Fibroblast of lung (primary cell): ENCODE measurements at places on chromosomes 12 and 14.

DNA sequence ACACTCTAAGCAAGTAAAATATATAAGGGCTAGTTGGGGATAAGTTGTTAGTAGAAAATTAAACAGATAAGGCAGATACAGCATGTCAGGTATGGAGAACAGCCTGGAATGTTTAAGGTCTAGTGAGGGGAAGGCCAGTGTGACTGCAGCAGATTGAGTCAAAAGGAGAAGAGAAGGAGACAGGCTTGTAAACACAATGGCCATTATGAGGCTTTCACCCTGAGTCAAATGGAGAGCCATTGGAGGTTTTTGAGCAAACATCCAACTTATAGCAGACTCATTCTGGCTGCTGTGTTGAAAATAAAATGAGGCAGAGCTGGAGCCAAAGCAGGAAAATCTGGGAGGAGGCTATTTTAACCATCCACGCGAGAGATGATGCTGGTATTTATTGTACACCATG lies 142.0 kb downstream of the DUSP6 start:
- no peak for DNase-seq

- no peak for DNase-seq
Observed at GRCh38 chr14:48738186-48738925, 847.8 kb downstream of the RPS29 start.

- DNase-seq: peak; percentile 50
Observed at GRCh38 chr14:77208291-77208978, 26.8 kb downstream of the TMEM63C start.

GRCh38 chr14:55399852-55400251 lies 11.8 kb downstream of the ATG14 start:
- DNase-seq: peak; percentile 22

- no peak for DNase-seq
Observed at GRCh38 chr14:51942971-51943370, 46.4 kb upstream of the RTRAF start.

GRCh38 chr12:110281549-110282299 lies 677 bp downstream of the ATP2A2 start:
- peak; percentile 59 for DNase-seq

DNA sequence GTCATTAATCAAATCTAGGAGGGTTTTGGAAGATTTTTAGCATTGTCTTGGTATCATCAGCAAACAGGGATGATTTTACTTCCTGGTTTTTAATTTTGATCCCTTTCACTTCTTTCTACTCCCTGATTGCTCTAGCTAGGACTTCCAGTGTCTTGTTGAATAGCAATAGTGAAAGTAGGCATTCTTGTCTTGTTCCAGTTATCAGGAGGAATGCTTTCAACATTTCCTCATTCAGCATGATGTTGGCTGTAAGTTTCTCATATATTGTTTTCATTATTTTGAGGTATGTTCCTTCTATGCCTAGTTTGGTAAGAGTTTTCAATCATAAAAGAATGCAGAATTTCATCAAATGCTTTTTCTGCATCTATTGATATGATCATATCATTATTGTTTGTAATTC lies 244.2 kb upstream of the CLEC14A start:
- no peak for DNase-seq

DNA sequence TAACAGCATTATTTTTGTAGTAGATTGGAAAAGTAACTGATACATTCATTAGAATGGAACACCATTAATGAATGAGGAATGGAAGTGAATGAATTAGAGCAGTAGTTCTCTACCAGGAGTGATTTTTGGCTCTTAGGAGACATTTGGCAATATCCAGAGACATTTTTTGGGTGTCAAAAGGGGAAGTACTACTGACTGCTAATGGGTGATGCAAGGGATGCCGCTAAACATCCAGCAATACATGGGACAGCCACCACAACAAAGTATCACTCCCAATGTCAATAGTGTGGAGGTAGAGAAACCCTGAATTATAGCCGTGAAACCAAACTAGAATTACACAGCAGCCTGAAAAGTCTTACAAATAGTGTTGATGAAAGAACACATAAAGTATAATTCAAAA lies 1.5 kb downstream of the CHURC1 start:
- no peak for DNase-seq

DNA sequence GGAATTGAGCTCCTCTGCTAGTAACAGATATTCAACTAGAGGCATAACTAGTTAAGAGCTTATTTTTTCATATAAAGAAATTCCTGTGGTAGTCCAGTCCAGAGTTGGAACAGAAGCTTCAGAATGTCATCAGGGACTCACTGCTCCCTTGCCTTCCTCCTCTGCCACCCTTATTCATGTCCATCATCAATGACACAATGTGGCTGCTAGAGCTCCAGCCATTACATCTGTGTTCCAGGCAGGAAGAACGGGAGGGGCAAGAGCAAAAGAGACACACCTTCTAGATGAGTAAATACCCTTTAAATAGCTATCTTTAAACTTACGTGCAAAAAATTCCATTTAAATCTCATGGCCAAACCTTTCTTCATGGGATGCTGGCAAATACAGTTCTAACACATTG lies 47.3 kb upstream of the HMGA2 start:
- no peak for DNase-seq

- DNase-seq: peak; percentile 95
Observed at GRCh38 chr14:76958980-76959710, 69.4 kb downstream of the IRF2BPL start.

- DNase-seq: peak; percentile 35
Observed at GRCh38 chr14:32324601-32325000, 4.5 kb upstream of the AKAP6 start.

- no peak for DNase-seq
Observed at GRCh38 chr14:73887318-73887616, 608 bp downstream of the ZNF410 start.

GRCh38 chr12:28367326-28367725 lies 177.1 kb downstream of the CCDC91 start:
- no peak for DNase-seq

DNA sequence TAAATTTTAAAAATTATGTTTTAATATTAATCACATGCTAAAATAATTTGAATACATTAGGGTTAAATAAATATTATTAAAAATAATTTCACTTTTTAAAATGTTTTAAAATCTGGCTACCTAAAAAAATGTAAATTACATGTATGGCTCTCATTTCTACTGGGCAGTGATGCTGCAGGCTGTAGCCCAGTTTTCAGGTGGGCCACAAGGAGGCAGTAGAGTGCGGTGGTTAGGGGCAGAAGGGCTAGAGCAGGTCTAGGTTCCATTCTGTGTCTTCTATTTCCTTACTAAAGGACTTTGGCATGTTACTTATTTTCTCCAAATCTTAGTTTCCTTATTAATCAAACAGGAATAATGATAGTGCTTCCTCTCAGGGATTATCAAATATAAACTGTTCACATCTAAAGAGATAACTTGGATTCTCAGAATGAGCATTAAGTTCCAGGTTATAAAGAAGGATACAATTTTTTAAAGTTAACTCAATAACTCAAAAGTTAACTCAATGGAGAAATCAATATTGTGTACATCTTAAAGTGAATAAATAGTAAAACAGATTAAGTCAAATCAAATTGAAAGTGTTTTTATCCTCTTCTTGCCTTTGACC lies 54.9 kb upstream of the OVCH1 start:
- peak; percentile 71 for DNase-seq

GRCh38 chr14:88639221-88639620 lies 76.4 kb downstream of the ZC3H14 start:
- no peak for DNase-seq

GRCh38 chr12:80242321-80242720 lies 143.0 kb downstream of the OTOGL start:
- no peak for DNase-seq

DNA sequence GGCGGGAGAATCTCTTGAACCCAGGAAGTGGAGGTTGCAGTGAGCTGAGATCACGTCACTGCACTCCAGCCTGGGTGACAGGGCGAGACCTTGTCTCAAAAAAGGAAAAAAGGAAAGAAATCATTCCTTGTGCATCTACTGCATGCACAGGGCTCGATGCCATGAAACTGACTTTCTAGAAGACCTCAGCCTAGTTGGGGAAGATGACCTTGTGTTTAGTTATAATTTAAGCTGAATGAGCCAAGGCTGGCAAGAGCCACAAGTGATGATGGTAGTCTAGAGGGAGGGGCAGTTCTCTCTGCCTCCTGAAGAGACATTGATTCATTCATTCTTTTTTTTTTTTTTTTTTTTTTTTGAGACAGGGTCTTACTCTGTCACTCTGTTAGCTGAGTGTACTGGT lies 24.2 kb downstream of the ACACB start:
- DNase-seq: no peak
